Pons (tissue), 1 donor: ENCODE measurements at places on chromosomes 12 and 14.
A peak's percentile ranks its signal among the peaks of the same experiment; 100 is the strongest.

DNA sequence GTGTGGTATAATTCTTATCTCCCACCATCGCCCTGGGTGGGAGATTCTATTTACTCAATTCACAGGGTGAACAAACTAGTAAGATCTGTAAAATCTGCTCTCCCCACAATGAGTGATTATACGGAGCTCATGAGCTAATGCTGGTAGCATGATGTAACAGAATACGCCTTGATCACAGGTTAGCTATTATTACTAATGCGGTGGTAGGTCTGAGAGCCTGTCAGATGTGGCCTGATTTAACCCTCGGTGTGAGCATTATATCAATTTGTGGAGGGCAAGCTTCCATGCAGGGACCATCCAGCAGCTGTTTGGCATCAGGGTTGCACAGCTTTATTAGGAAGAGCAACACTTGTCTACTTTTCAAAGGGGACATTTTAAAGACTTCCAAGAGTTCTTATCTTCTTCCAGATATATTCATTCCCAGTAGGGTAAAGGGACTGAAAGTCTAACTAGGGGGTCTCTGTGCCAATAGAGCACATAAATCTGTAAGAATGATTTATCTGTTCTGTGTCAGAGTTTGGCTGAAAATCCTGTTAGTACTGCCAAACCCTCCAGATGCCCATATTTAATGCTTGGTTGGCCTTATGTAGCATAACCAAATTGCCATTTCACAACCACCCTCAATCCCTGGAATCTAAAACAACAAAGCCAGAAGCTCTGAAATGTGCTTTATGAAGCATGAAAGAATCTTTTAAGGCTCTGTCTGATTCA is 18.7 kb downstream of the TSHR start:
- peak; percentile 31 for DNase-seq

- no peak for DNase-seq
Observed at GRCh38 chr12:40117818-40118217, 11.9 kb upstream of the SLC2A13 start.

GRCh38 chr14:59936145-59936544 is 16.2 kb downstream of the LRRC9 start:
- no peak for DNase-seq

DNA sequence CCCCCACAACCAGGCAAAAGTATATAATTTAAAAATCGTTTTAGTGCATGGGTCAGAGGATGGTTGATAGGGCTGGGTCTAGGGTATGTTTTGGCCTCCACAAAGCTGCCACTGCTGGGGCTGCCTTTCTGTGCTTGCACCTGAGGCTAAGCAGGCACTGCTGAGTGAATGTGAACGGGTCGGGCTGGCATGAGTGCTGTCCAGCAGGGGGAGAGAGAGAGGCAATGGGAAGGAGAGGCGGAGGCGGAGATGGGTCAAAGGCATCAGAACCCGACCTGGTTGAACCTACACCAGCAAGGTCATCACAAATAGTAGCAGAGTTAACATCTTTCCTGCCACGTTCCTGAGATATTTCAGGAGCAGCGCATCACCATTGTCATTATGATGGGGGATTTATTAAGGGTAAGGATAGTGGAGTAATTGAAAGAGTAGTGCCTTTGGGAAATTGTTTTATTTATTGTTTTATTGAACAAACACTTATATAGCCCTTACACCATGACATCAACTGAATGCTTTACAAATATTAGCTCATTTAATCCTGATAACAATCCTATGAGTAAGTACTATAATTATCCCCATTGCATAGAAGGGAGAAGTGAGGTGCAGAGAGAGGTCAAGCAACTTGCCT is 5.8 kb upstream of the NRXN3 start:
- DNase-seq: no peak

DNA sequence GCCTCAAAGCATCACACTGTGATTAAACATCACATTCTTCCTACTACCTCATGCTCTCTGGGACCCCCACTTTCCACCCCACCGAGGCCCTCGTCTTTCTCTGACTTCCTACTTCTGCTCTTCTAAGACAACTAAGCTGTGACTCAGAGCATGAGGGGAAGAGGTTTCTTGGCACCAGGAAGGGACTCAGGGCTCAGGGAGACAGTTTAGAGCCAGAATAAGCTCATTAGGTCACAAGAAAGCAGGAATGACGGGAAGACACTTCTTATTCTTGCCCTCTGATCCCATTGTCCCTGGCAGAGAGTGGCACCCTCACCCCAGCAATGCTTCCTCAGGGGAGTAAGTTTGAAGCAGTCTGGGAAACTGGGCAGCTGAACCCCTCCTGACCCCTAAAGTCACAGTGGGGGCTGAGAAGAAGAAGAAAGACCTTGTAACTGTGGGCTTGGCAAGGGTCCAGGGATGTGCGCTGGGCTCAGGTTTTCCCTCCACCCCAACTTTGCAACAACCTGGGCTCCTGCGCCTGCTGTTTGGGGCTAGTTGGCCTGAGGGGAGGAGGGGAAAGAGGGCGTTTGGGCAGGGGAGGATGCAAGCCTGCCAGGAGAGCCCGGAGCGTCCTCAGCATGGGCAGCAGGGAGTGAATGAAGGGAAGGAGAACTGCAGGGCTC is 64.6 kb upstream of the ACTN1 start:
- DNase-seq: peak; percentile 57
